ENCODE measurements at places on chromosomes 6 and 20. TPM values are rescaled to one million over a fixed set of nuclear protein-coding genes. Genes with fewer than 3 reads are reported as not detected.

PCED1A gene
- 9.9 TPM for total RNA-seq

MUC22 gene
- not detected for total RNA-seq

LY6G6F gene
- not detected for total RNA-seq

WFDC12 gene
- not detected for total RNA-seq

SH3BGRL2 gene
- total RNA-seq, result 23.8 TPM

ZC2HC1B gene
- total RNA-seq, result not detected

LYRM2 gene
- total RNA-seq, result 13.0 TPM

HLA-DPB1 gene
- total RNA-seq, result 37.6 TPM

MATN4 gene
- total RNA-seq, result 5.1 TPM

HRH3 gene
- 5.2 TPM for total RNA-seq

ALDH8A1 gene
- not detected for total RNA-seq

RFX6 gene
- total RNA-seq, result 0.31 TPM

BTN1A1 gene
- 0.38 TPM for total RNA-seq

- no peak for DNase-seq
These were observed 192.7 kb downstream of the UTRN start for GRCh38 chr6:144477856-144478255.

GRCh38 chr6:157029980-157030690 is 253.0 kb downstream of the ARID1B start:
- no peak for DNase-seq

DNA sequence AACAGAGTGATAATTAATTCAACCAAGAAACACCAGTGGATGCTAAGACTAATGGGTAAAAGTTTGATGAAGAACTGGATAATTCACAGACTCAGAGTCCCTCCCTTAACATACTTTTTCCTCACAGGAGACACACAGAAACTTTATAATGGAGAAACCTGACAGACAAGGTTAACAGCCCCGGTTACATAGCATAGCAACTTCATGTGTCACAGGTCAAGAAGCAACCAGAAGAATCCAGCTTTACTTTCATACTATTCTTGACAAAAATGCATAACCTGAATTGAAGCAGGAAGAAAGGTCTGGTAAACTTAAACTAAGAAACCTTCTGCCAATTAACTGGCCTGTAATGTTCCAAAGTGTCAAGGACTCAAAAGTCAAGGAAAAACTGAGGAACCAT is 375.9 kb downstream of the RNF144B start:
- DNase-seq, result no peak

- no peak for DNase-seq
These were observed 49.8 kb downstream of the MTHFD1L start for GRCh38 chr6:150915131-150915879.

- DNase-seq, result peak; percentile 94
These were observed 10.7 kb downstream of the TUBB start for GRCh38 chr6:30730601-30731435.

DNA sequence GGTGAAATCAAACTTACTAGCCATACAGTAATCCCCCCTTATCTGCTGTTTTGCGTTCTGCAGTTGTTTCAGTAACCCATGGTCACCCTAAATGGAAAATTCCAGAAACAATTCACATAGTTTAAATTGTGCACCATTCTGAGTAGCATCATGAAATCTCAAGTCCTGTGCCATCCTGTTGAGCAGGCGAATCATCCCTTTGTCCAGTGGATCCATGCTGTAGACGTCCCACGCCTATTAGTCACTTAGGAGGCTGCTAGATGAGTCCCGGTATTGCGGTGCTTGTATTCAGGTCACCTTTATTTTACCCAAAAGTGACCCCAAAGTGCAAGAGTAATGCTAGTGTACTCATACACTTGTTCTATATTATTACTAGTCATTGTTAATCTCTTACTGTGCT is 46.4 kb downstream of the HECA start:
- DNase-seq, result no peak

GRCh38 chr6:6678185-6678671 is 89.7 kb downstream of the LY86 start:
- DNase-seq, result no peak

- DNase-seq, result no peak
These were observed 46.0 kb upstream of the TASP1 start for GRCh38 chr20:13684566-13685222.

DNA sequence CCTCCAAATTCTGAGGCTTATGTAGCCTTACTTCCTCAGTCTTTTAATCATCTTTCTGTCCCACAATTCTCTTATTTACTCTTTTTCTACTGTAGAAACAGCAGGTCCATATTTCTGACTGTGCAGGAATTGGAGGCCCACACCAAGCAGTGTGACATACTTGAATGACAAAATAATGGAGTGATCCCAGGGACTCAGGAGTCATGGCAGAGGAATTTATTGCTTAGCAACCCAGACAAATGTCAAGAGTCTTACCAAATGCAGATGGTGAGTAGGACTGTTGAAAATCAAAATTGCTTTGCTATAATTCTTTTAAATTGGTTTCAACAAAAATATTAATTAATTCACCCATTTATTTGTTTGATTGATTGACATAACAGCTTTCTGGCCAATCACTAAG is 59.9 kb downstream of the HTR1B start:
- DNase-seq, result no peak

- no peak for DNase-seq
These were observed 668.2 kb upstream of the GJE1 start for GRCh38 chr6:141464490-141464889.

GRCh38 chr6:93964321-93964720 is 545.0 kb upstream of the EPHA7 start:
- no peak for DNase-seq

DNA sequence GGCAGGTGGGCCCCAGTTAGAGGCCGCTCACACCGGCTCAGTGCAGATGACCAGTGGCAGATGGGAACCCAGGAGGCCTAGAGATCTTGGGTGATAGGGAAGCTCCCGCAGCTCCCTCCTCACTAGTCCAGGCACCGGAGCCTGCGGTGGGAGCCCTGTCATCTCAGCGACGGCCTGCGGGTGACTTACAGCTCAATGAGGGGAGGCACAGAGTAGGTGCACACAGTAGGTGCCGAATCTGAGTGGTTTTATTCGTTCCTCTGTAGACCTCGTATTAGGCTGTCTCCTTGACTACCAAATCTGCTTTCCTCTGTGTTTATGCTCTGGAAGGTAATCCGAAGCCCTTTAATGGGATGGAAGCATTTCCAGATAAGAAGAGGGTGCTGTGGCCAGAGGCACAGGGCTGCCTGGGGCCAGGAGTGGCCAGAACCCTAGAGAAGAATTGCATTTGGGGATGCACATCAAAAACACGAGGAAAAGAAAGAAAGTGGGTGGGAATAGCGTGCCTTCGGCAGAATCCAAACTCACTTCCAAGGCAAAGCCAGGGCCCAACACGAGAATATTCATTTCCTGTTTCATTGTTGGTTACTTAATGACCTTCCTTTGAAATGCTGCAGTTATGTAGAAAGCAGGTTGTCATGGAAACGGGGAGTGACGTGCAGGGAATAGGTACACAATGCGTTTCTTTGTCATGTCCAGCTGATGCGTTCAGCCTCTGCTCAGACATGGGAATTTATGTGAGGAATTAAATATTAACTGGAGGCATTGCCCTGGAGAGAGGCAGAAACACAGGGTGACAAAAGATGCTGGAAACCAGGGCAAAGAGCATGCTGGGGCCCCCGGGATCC is 24.7 kb downstream of the MYT1 start:
- peak; percentile 96 for DNase-seq

DNA sequence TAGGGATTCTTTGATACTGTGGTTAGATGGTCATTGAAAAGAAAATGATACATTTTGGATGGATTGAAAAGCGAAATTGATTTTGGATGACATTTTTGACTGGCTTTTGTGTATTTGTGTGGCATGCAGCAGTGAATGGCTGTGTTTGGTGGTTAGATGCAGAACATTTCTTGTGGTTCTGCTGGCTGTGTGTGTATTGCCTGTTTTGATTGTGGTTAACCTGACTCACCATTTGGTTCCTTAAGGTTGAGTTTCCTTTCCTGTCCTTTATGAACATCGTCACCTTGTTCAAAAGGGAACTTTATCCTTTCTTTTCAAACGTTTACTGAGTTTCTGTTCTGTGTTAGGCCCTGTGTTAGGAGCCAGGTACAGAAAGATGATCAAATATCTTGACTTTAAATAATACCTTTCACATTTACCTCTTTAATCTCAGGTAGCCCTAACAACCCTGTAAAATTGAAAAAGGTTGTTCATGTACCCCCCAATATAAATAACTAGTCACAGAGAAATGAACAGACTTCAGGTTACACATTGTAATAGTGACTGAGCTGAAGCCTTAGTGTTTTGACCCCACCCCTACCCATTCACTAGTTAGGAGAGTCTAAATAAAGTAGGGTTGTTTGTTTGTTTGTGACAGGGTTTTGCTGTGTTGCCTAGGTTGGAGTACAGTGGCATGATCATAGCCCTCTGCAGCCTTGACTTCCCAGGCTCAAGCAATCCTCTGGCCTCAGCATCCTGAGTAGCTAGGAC is 23.8 kb downstream of the ANKS1A start:
- DNase-seq, result no peak

DNA sequence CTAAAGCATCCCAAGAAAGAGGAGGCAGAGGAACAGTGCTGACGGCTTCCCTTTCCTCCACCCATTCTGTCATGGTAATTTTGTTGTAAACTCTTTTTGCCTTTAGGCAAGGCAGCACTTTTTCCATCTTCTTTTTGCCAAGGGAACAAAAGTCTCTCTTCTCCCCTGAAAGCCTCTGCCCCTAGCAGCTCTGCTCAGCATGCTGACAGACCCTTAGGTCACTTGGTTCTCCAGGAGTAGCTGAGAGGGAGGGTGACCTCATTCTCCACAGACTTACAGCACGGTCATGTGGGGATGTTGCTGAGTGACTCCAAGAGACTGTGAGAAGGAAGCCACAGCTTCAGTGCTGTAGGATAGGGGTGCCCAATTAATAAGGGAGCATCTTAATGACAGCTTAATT is 81.1 kb upstream of the RALGAPA2 start:
- no peak for DNase-seq

DNA sequence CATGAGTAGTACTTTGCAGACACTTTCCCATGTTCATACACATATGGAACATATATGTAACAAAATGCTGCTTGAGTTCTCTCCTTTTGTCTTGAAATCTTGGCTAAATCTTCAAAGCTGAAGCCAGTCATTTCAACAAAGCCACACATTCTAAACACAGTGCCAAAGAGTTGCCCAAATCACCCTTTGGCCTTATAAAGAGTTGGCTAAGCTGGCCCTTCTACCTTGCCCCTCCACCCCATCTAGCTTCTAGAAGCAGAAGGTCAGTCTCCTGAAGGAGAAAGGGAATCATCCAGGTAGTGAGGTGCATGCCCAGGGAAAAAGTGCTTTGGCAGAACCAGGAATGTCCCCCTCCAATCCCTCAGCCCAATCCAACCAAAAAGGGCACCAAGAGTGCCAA is 58.3 kb downstream of the ALDH8A1 start:
- DNase-seq, result no peak

- no peak for DNase-seq
These were observed 104.0 kb upstream of the MAN1A1 start for GRCh38 chr6:119453242-119454200.

GRCh38 chr6:136508725-136509392 is 41.4 kb downstream of the MAP7 start:
- no peak for DNase-seq

DNA sequence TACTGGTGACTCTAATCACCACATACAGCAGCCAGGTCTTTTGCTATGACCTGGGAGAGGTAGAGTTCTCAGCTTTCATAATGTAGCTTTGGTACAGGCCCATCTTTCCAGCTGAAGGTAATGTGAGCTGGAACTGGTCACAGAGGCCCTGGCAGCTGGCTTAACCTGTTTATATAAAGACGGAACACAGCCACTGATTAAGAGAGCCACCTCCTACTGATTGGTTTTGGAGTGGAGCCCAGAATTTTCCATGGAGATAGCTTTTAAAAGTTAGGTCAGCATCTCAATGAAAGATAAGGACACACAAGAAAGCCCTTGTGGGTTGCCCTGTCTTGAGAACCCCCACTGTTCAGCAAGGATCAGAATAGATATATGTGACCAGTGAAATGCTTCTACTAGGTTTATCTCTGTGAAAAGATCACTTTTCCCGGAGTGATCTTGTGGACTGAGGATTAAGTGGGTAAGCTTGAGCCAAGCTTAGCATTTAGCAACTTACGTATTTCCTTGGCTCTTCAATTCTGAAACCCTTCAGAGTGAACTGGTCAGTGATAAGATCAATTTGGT is 213.7 kb upstream of the CITED2 start:
- no peak for DNase-seq

DNA sequence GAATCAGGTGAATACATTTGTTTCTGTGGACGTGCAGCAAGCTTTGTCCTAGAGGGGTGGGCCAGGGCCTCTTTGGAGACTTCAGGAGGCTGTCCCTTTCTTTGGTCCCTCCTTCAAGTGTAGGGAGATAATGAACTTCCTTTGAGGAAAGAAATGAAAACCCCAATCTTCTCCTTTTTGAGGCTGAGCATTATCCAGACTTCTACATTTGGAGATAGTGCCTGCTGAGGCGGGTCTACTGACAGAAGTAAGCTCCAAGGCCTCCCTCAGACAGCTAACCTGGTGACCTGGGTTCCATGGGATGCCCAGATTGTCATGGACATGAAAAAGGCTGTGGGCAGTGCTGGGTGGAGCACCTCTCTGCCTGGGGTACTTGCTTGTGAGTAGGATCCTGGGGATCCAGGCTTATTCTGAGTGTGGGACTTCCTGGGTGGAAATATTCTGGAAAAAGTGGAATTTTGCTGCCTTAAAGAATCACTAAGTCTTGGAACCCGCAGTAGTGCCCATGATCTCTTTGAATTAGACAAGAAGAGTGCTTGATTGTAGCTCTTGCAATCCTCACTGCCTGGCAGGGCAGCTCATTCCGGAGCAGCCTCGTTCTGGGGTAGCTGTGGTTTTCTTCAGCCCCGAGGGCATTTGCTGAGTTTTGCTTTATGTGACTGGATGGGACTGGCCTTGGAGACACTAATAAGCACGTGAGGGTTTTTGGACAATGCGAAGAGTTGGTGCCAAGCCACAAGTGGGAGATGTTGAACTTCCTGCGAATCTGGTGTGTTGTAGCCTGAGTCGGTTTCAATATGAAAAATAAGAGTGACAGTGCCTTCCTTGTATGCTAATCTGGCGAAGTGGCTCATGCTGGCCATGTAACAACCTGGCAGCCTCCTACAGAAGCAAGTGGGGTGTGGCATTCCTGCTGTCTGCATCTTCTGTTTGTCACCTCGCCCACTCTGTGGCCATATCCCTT is 28.1 kb downstream of the SNRNP48 start:
- no peak for DNase-seq

GRCh38 chr20:59603781-59604541 is at the start of gene PHACTR3:
PHACTR3 (plus strand) TSS chr20:59604540; CDS start chr20:59605015, 475 bp downstream.
- peak; percentile 74 for DNase-seq

DNA sequence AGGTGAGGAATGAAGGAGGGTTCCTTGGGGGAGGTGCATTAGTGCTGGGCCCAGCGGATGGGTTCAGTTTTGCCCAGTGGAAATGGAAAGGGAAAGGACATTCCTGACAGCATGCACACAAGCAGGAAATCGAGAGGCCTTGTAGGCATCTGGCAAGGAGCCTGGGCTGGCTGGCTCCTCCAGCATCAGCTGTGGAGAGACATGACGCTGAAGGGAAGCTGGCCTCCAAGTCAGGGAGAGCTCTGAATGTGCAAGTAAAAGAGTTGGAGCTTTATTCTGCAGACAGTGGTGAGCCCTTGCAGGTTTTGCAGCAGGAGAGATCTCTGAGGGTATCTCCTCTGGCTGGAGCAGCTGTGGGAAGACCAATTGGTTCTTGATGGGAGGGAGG is 154.3 kb downstream of the MRPL14 start:
- no peak for DNase-seq

GRCh38 chr6:92180090-92180489 is 1239.3 kb downstream of the EPHA7 start:
- DNase-seq, result no peak

All from GM23338 (cell line).